ENCODE measurements at places on chromosomes 16 and 17.
A peak's percentile ranks its signal among the peaks of the same experiment; 100 is the strongest.

DNA sequence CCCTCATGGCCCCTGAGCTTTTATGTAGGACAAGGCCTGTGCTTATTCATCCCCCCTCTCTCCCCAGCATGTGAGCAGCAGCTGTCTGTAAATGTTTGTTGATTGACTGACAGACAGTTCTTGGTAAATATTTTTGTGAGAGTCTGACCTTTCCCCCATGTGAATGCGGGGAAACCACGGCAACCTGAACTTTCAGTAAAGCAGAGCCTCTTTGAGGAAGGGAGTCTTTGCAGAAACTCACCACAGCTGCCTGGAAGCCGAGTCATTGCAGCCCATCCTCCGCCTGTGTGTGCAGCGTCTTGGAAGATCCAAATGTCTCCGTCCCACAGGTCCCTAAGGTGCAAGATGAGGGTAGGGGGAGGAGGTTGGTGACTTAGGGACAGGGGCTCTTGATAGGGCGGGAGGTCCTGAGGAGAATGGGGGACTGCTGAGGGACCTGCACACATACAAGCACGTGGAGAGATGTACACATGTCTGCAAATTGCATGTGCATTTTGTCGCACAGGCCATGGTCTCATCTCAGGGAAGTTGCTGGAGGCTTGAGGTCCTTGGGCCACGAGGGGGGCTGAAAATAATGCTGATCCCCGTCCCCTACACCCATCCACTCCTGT is 23.0 kb upstream of the IL21R start:
- DNase-seq: no peak

GRCh38 chr17:74968361-74968780 is 4.2 kb downstream of the HID1 start:
- DNase-seq: no peak

DNA sequence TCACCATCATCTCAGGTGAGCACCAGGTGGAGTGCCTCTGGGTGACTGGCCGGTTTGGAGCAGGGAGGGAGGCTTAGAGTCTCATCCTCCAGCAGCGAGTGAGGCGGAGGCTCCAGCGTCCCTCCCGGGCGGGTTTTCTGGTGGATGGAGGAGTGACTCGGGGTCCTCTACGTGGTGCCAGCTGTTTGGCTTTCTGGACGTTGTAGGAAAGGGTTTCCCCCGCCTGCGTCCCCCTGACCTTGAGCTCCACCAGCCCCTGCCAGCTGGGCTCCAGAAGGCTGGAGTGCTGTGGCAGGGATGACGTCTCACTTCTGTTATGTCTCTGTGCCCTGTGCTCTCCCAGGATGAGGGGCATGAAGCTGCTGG is 522 bp downstream of the DNASE1 start:
- DNase-seq: no peak

DNA sequence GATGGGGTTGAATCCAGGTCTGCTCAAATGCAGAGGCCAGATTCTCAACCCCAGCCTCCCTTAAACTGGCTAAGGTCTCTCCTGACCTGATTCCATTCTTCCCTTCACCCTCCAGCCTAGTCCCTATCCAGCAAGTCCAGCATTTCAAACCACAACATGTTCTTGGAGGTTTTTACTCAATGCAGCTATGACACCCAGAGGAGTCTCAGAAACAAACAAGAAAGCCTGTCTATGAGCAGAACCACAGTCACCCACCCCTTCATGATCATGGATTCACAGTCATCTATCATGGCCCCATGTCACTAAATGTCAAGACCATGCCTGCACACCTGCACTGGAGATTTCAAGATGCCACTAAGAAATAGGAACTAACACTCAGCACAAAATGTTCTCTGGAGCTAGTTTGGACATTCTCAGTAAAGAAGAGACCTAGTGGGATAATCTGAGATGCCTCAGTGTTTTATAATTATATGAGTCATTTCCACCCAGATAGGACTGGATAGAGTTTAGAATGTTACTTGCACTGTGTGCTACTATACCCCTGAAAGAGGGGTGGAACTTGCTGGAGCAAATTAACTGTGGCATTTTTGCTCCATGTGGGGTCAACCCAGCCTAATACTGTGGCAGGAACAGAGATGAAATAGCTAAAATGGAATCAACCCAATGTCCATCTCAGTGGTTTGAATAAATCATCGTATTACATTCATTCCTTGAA is 9.5 kb upstream of the METTL22 start:
- DNase-seq: no peak

GRCh38 chr16:88005968-88006367 is 54.7 kb downstream of the BANP start:
- DNase-seq: no peak

DNA sequence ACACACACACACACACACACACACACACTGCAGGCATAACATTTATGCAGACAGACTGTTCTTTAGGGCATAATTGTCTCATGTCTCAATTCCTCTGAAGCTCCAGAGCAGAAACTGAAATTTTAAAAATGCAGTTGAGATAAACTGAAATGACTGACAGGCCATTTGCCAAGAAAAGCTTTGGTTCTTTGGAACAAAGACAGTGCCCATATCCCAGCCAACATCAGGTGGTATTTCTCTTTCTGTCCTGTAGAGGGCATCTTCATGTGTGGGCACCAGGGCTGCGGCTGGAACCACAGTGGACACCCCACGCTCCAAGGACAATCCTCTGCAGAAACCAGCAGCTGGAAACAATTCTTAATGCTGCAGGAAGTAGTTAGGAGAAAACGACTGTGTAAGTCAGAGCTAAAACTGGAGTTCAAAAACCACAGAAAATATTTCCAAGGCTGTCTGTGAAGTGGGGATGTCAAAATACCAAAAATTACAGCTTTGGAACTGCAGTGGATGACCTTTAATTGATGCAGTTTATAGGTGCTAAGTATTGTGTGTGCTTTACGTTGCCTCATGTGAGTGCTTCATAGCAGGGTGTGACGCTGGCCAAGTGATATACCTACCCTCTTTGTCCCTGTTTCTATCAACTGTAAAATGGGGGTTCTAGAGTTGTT is 10.6 kb upstream of the MEFV start:
- DNase-seq: peak; percentile 16

GRCh38 chr17:39231591-39232551 is 6.1 kb upstream of the STAC2 start:
- no peak for DNase-seq

DNA sequence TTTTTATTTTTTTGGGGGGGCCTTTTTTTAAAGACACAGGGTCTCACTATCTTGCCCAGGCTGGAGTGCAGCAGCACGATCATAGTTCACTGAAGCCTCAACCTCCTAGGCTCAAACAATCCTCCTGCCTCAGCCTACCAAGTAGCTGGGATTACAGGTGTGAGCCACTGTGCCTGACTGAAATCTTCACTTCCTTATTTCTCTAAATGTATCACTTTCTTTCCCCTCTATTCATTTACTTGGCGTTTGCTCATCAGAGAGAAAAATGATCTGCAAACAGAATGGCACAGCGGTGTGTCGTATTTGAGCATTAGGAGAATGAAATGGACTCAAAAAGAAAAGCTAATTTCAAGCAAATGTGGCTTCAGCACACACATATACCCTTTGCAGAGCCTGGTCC is 44.3 kb upstream of the CDH5 start:
- no peak for DNase-seq

DNA sequence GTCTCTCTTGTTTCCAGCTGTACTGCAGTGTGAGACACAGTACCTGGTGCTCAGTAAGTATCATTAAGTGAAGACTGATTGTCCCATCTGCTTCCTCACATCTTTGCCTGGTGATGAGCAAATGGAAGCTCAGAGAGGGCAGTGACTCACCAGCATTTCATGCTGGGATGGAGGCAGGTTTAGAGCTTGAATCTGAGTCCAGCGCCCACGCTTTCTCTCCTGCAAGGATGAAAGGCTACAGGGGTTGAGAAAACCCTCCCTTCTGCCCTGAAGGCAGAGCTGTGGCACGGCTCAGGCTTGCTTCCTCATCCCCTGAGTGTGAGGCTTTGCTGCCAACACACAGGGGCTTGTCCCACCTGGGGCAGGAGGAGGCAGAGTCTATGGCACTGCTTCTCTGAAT is 1.5 kb upstream of the RNF112 start:
- no peak for DNase-seq

GRCh38 chr17:40978575-40979151 is 5.5 kb downstream of the KRT40 start:
- DNase-seq: no peak

GRCh38 chr17:82300228-82300627 is 17.2 kb downstream of the CD7 start:
- DNase-seq: no peak

- peak; percentile 69 for DNase-seq
Observed at GRCh38 chr16:4293822-4294457, 21.1 kb upstream of the TFAP4 start.

GRCh38 chr17:76139801-76140660 is 1.0 kb downstream of the FOXJ1 start:
- no peak for DNase-seq

- DNase-seq: no peak
Observed at GRCh38 chr16:36336-36984, 16.9 kb downstream of the POLR3K start.

- DNase-seq: no peak
Observed at GRCh38 chr17:28039251-28039650, 3.2 kb upstream of the NLK start.

- DNase-seq: no peak
Observed at GRCh38 chr17:21388066-21388465, 11.9 kb downstream of the KCNJ12 start.

DNA sequence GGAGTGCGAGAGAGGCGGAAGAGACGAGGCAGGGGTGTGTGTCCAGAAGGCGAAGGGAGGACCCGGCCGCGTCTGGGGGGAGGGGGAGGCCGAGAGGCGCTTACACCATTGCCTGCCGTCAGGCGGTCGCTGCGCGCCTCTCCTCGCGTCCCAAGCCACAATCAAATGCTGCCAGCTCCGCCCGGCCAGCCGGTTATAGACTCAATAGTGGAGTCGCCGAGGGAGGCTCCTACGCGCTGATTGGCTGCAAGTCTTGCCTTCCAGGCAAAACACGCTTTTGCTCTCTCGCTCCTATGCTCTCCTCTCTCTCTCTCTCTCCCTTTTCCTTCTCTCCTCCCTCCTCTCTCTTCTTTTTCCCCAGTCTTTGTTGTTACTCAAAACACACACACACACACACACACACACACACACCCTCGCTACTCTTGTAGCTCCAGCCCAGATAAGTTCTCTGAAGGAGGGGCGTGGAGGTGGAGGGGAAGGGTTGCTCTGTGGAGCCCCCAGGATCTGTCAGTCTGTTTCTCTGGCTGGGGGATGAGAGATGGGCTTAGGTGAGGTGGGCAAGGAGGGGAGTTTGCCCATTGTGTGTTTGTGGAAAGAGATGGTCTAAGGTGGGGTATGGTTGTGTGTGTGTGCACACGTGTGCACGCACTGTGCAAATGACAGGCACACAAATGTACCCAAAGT is at the start of gene DLX3:
DLX3 (minus strand) TSS at position 170 of the 684 bp plus-strand sequence. CDS start 226 bp downstream, outside the sequence.
- DNase-seq: peak; percentile 17

DNA sequence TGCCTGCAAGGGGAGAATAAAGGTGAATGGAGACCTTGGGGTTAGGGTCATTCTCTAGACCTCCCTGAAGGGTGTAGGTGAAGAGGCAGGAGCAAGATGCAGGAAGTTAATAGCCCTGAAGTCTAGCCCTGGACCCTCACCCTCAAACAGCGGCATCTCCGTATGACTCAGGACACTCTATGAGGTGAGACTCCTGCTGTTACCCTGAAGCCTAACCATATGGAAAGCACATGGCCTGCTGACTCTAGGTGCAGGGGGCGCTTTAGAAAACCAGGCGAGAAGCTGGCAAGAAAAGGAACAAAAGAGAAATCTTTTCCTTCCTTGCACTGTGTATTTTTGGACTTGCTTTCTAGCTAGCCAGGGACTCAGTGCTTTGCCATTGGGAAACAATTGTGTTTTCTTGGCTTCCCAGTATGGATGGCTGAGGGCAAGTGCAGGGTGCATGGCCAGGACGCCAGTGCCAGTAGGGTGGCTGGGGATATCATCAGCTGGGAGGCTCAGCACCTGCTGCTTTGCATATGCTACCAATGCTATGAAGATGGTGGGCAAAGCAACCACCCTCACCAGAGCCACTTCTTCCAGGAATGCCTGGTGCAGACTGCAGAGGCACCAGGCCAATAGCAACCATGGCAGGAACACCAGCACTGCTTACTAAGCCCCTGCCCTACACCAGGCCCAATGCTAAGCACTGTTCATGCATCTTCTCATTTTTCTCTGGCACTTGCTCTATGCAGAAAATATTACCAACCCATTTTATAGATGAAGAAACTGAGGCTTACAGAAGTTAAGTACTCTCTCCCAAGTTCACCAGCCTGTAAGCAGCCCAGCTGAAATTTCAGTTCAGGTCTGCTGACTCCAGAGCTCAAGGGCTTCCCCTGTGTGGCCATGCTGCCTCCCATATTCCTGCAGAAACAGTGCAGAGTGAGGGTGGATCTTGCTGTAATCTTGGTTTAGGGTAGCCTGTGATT is 425.1 kb downstream of the SLC39A11 start:
- no peak for DNase-seq

GRCh38 chr17:8223356-8224126 is 13.2 kb upstream of the AURKB start:
- peak; percentile 42 for DNase-seq

DNA sequence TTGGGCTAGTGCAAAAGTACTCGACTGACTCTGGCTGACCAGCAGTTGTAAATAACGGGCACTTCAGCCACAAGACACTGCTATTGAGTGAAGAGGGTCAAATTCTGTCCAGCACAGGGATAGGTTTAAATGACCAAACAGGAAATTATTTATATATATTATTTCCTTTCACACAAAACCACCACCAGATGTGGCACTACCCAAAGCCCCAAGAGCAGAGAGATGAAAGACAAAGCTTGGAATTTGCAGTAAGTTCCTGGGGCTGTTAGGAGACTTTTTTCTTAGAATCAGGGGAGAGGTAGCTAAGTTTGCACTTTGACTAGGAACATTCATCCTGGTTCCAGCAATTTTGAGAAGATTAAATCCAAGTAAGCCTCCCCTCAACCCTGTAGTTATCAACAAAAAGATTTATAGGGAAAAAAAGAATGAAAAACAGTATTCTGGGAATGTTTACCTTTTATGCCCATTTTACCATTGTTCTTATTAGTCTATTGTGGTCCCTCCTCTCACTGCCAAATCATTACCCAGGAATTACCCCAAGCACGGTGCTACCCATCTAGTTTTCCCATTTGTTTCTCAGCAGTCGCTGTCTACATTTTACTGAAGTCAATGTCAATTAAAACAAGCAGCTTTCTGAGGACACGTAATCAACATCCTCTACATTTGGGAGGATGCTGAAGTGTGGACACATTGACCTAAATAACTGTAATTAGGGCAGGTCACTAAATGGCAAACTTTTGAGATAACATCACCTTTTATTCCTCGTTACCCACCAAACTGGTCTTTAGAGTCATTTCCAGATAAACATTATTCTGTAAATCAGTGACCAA is 43.5 kb downstream of the GRB7 start:
- DNase-seq: no peak

DNA sequence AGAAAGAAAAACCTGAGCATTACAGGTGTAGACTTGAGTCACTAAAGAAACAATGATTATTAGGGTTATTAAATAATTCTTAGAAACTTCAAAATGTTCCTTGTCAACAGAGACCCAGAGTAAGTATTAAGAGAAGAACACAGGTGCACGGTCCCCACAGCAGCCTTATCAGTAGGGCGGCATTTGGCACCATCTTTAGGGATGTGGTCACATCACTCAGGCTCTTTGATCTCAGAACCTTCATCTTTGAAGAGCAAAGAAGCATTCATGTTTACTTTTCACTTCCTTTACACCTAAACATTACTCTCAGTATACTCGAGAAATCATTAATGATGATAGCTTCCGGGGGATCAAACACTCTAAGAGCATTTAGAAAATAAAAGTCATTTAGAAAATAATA is 928.7 kb downstream of the KCNJ2 start:
- no peak for DNase-seq
